ENCODE measurements at places on chromosomes 6 and 20. TPM values are rescaled to one million over a fixed set of nuclear protein-coding genes. Genes with fewer than 3 reads are reported as not detected.

The EPB41L1 gene
- 54.1 TPM for total RNA-seq

DNA sequence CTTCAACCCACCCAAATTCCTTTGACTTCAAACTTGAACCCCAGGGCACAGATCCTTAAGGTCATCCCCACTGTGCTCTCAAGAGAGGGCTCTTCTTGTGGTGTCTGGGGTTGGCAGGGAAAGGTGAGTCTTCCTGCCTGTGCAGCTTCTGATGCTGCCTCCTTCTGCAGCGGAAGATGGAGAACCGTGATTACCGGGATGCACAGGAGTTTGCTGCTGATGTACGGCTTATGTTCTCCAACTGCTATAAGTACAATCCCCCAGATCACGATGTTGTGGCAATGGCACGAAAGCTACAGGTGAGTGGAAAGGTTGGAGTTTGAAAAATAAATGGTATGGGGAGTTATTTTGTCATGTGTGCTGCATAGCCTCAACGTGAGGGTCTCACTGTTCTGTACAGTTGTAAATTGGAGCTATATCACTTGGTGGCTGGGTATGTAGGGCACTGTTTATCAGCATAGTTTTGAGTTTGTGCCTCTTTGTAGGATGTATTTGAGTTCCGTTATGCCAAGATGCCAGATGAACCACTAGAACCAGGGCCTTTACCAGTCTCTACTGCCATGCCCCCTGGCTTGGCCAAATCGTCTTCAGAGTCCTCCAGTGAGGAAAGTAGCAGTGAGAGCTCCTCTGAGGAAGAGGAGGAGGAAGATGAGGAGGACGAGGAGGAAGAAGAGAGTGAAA is 9.0 kb downstream of the BRD2 start:
- H3K36me3 ChIP-seq = peaks cover 8% of the 10 kb centered on the region
- no peak overlapping the region for H3K4me3 ChIP-seq
- peaks cover 8% of the 10 kb centered on the region for H3K4me1 ChIP-seq
- H3K27ac ChIP-seq = no peak overlapping the region
- H3K27me3 ChIP-seq = peaks cover 19% of the 10 kb centered on the region

The SEL1L2 gene
- not detected for total RNA-seq

GRCh38 chr6:129289442-129289841 is 406.5 kb downstream of the LAMA2 start:
- no peak overlapping the region for H3K27ac ChIP-seq
- H3K4me3 ChIP-seq = no peak overlapping the region
- H3K4me1 ChIP-seq = peaks cover 3% of the 10 kb centered on the region

GRCh38 chr6:158926414-158926813 is 73.6 kb downstream of the RSPH3 start:
- peaks cover 2% of the 10 kb centered on the region for H3K4me1 ChIP-seq
- H3K27ac ChIP-seq = no peak overlapping the region
- H3K27me3 ChIP-seq = peaks cover 2% of the 10 kb centered on the region
- DNase-seq = no peak
- no peaks in the 10 kb centered on the region for H3K36me3 ChIP-seq

GRCh38 chr20:50399917-50400704 is 110.1 kb upstream of the PTPN1 start:
- H3K4me3 ChIP-seq = no peak overlapping the region
- H3K27ac ChIP-seq = no peak overlapping the region
- H3K27me3 ChIP-seq = peaks cover 8% of the 10 kb centered on the region
- no peak for DNase-seq

- H3K27ac ChIP-seq = no peak overlapping the region
- H3K36me3 ChIP-seq = no peaks in the 10 kb centered on the region
- DNase-seq = no peak
These were observed 156.1 kb upstream of the CHD6 start for GRCh38 chr20:41774291-41774690.

Data from glutamatergic neuron (in vitro differentiated cells).